T-cell (primary cell): ENCODE measurements at places on chromosomes 13 and 19. TPM values are rescaled to one million over a fixed set of nuclear protein-coding genes. Genes with fewer than 3 reads are reported as not detected.

GRCh38 chr19:52336117-52336790, at the start of gene ZNF610:
TSS of gene ZNF610 (plus strand) at chr19:52336243. CDS start at chr19:52349173, 12,930 bp downstream.
- DNase-seq, result peak; percentile 84

PRTN3 gene
- not detected for total RNA-seq

RASAL3 gene
- total RNA-seq, result 175 TPM

GRCh38 chr13:75481176-75482069, 546 bp downstream of the TBC1D4 start:
- no peak for DNase-seq

- DNase-seq, result no peak
Observed at GRCh38 chr19:2551172-2551863, 75.4 kb downstream of the GADD45B start.

GRCh38 chr13:90997951-90998350, 349.5 kb upstream of the MIR17HG start:
- DNase-seq, result no peak

KL gene
- total RNA-seq, result not detected

GRCh38 chr19:51472607-51473006, 5.7 kb upstream of the CEACAM18 start:
- DNase-seq, result no peak

- DNase-seq, result no peak
Observed at GRCh38 chr19:20481736-20482135, 83.8 kb downstream of the ZNF737 start.

DNA sequence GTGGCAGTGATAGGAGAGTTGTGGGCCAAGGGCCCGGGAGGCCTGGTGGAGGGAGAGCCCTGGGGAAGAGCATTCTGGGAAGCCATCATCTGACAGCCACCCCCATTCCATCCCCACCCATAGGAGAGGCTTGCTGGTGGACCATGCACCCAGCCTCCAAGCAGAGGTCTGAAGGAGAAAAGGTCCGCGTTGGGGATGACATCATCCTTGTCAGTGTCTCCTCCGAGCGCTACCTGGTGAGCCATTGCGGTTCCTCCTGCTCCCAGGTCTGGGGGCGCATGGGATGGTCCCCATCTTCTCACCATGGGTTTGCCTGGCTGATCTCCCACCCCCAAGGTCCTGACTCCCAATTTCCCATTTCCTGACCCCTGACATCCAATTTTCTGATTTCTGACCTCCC, 10.5 kb downstream of the RYR1 start:
- DNase-seq, result no peak

DNA sequence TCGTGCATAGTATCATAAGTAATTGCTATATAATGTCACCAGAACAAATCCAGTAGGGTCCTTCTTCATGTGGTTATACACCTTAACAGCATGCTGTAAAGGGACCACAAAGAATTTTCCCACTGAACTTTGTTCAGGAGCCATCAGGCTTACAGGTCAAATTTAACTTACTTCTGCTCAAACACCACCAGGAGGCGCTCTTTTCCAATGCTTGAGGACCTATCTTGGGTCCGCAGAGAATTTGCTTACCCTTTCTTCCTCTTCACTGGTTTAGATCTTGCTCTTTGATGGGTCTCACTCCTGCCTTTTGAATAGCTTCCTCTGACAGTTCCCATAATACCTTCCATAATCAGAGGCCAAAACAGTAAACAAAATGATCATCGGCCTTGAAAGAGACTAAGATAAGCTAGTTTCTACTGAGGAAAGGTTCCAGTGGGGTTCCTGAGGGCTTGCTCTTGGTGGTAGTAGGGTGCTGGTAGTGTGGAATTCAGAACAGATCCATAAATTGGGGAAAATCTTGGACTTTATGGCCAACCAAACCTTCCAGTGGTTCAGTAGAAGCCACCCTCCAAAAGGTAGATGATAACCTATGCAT, 37.4 kb downstream of the SCGB2B2 start:
- DNase-seq, result peak; percentile 48

LRRC4B gene
- total RNA-seq, result not detected

DNA sequence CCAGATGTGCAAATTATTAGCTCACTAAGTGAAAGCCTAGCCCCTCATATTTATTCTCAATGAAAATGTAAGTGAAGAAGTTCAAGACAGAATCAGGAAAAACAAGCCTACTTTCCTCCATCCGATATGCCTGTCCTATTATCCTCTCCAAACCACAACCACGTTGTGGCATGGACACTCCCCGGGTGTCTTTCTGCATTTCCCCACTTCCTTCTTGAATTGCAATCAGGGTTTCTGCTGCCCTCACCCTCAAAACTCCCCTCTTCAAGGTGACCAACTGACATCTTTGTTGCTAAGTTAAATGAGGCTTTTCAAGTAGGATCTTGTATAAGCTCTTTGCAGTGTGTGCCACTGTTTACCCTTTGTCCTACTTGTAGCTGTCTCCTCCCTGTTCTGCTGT, 11.8 kb downstream of the SLC25A30 start:
- no peak for DNase-seq

NCAN gene
- total RNA-seq, result 0.10 TPM

GRCh38 chr13:113669231-113669754, 2.3 kb downstream of the GRK1 start:
- DNase-seq, result no peak

GRCh38 chr13:108728370-108728769, 99.0 kb downstream of the MYO16 start:
- no peak for DNase-seq

ADM5 gene
- total RNA-seq, result 6.4 TPM

POU2F2 gene
- total RNA-seq, result 37.5 TPM

ZNF91 gene
- 103 TPM for total RNA-seq

GRCh38 chr13:98781470-98781869, 29.0 kb upstream of the SLC15A1 start:
- DNase-seq, result no peak

- DNase-seq, result no peak
Observed at GRCh38 chr19:50649433-50650391, at the start of gene C19orf81. TSS of gene C19orf81 (plus strand) at chr19:50649445. CDS start at chr19:50649445, 0 bp downstream.

DNA sequence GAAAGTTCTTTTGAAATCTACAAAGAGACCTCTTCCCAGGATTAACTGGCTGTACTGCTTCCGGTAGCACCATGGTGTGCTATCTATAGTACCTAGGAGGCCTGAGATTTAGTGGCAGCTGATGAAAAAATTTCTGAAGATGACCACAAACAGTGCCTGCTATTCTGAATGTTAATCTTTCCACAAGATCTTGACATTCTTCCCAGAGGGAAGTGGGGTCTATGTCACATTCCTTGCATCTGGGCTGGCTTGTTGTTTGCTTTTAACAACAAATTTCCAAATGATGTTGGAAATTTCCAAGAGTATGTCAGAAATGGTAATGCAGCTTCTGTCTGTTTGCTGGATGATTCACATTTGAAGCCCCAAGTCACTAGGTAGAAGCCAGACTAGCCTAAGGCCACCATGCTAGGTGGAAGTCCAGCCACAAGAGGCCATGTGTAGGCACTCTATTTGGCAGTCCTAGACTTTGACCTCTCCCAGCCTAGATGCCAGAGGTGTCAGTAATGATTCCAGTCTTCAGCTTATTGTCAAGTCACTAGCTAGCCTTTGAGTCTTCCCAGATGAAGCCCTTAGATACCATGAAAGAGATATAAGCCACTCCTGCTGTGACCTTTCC, 22.1 kb downstream of the SPART start:
- no peak for DNase-seq

- DNase-seq, result no peak
Observed at GRCh38 chr13:73872397-73872796, 261.8 kb downstream of the KLF12 start.

AMH gene
- total RNA-seq, result 5.3 TPM

ADPRHL1 gene
- 1.7 TPM for total RNA-seq

- peak; percentile 71 for DNase-seq
Observed at GRCh38 chr19:3338541-3339181, 27.7 kb upstream of the NFIC start.

- no peak for DNase-seq
Observed at GRCh38 chr13:33409673-33410510, 124.3 kb upstream of the STARD13 start.

CAPN12 gene
- total RNA-seq, result 8.7 TPM

- no peak for DNase-seq
Observed at GRCh38 chr13:50401049-50401505, 385.8 kb downstream of the KCNRG start.

DNA sequence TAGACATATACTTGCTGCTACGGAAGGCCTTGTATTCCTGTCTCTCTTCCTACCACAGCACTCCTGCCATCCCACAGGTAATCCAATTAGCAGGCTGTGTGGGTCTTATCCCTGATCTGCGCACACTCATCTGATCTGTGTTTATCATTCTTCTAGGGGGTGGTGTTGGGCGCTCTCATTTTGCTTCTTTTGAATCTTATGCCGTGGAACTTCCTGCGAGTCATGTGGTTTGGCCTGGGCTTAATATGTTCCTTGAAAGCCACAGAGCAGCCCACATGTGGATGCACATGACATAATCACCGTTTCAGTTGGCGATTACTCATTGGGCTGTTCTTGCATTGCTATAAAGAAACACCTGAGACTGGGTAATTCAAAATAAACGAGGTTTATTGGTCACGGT, 7.5 kb downstream of the RASA3 start:
- DNase-seq, result peak; percentile 63
